Stimulated activated CD8-positive, alpha-beta memory T cell treated with anti-CD3 and anti-CD28 coated beads, Interleukin-7, amount 100 ng/mL, for 1 hour (primary cell): ENCODE measurements at places on chromosomes 4 and X.

DNA sequence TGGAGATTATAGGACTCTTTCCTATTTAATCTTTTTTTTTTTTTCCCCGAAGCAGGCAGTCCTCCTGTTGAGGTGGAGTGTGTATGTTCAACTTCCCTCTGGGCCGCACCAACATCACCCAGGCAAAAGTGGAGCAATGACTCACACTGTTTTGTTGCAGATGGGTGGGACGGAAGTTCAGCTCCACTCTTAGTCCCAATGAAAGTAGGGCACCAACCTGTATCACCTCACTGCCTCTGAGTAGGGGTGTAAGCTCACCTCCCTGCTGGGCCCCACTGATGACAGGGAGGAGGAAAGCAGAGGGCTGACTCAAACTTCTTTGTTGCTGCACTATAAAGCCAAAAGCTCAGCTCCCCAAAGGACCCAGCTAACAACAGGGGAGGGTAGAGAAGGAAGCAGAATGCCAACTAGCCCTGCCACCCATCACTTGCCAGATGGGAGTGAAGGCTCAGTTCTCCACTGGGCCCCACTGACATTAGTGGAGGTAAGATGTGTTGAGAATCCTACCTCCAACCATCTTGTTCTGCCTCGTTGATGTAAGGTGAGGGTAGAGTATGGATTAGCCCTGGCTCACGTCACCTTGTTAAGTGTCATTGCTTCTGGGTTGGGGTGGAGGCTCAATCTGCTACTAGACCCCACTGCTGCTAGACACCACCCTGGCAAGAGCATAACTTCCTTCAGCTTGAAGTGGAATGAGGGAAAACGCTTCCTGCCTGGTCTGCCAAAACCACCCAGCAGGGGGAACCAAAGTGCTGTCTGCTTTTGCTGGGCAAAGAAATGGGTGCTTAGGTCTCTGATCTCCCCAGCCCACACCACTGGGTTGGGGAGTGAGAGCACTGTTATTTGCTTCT is 14.1 kb downstream of the RPS6KA3 start:
- peak; percentile 55 for DNase-seq

DNA sequence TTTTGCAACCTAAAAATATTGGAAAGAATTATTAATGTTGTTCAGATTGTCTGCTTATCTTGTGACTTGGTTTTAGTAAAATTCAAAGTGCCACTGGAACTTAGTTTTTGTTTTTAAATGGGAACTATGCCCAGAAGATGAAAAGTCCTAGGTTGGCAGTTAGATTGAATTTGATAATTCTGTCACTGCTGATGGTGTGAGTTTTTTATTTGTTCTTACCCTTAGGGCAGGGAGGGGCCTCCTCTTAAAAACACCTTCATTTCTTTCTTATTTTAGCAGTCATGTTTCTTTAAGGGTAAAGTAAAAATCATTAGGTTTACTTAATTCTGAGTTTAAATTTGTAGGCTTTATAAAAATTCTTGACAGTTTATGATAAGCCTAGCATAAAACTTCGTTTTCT is 80.6 kb downstream of the AFF1 start:
- DNase-seq, result no peak

DNA sequence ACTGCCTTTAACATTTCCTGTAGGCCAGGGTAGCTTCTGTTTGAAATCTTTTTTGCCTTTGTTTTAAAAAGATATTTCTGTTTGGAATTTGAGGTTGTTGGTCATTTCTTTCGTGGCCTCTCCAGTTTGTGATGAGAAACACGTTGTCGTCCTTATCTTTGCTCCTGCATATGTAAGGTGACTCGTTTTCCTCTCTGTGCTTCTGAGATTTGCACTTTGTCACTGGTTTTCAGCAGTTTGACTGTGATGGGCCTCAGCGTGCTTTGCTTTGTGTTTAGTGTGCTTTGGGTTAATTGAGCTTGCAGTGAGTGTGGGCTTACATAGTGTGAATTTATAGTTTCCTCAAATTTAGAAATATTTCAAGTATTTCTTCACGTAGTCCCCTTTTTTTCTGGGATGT is 81.5 kb downstream of the FAM193A start:
- DNase-seq, result no peak

DNA sequence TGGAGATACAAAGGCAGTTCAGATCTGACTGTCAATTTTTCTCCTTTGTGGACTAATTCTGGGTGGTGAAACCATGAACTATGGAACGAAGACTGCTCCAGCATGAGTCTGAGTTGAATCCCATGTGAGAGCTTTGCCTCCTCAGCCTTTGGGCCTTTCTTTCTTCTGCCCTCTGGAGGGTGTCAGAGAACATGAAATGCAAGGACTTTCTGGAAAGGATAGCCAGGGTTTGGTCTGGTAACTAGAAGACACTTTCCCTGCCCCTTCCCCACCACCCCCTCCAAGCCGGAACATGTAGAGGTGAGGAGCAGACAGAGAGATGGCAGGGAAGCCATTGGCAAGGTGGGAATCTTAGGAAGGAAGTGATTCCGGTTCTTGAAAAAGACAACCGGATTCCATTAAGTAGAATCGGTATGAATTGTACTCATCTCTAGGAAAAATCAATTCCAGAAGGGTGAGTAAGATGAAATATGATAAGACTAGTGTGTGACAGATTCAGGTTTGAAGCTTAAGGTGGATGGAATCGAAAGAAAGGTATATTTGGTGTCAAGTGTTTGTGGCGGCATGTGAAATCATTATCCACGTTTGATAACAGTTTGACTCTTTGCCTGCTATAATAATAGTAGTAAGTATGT is 19.0 kb downstream of the FHL1 start:
- no peak for DNase-seq

- no peak for DNase-seq
These were observed 7.6 kb downstream of the ACSL1 start for GRCh38 chr4:184818216-184818564.

GRCh38 chrX:148310426-148311165 is 189.8 kb upstream of the AFF2 start:
- peak; percentile 5 for DNase-seq

DNA sequence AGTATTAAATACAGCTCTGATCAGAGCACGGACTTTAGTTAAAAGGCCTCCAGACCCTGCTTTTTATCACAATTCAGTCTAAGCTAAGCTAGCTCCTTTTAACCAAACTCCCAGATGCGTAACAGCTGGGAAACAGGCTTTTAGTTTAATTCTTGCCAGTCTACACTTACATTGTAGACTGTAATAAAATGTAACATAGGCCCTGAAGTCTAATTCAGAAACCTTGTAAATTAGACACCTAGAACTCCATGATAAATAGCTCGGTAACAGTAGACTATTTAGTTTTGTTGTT is 20.1 kb downstream of the FBXO8 start:
- DNase-seq, result no peak

DNA sequence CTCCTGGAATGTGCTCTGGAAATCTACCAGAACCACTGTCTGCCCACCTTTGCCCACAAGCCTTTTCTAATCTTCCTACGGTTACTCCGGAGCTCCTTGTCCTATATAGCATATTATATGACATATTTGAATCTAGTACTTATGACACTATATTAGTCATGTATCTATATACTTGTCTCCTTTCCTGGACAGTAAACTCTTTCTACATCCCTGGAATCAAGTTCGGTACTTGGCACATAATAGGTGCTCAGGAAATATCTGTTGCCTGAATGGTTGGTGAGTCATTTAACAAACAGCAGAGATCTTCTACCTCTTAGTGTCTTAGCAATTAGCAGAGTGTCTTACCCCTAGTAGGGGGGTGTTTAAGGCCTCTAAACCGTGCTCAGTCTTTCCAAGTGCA is 123.6 kb downstream of the RELL1 start:
- no peak for DNase-seq

- DNase-seq, result no peak
These were observed 61.7 kb downstream of the NBDY start for GRCh38 chrX:56790778-56791177.

- no peak for DNase-seq
These were observed 6.8 kb downstream of the IL9R start for GRCh38 chrX:156004256-156004655.

- DNase-seq, result no peak
These were observed 81.8 kb downstream of the MTMR1 start for GRCh38 chrX:150774798-150775568.
